Non-pigmented ciliary epithelial cell (primary cell): ENCODE measurements at places on chromosomes 2 and 18.

- DNase-seq, result no peak
Measured at GRCh38 chr2:26884486-26884885, 36.6 kb downstream of the DPYSL5 start.

GRCh38 chr2:47056374-47056773 is 98.7 kb downstream of the STPG4 start:
- DNase-seq, result no peak

DNA sequence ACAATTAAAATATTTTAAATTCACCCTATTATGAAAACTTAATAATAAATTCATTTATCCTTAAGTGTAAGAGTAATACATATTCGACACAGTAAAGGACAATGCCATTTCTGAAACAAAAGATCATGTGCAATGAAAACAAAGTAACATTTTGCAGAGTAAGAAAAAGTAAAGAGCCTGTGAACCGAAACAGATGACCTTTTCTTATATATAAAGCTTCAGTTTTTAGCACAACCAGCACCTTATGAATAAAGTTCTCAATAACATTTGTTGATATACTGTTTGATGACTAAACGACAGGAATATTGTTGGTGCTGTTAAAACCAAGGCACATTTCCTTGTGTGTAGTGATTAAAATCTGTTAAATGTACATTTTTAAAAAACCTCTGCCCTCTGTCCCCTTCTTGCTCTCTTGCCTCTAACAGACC is 1.5 kb downstream of the PELI1 start:
- DNase-seq, result no peak

DNA sequence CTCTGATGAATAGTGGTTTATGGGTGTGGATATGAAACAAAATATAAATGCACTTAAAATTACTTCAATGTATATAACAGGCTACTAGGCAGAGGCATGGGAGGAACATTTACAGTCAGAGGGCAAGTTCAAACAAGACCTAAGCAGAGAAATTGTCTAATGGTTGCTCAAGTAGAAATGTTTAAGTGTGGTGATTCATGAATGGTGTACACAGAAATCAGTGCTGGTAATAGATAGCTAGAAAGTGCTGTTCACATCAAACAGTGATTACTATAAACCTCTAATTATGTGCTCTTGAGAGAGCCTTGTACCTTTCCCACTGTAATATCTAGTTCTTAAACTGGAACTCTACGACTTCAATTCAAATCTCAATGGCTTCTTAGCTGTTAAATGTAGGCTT is 485.1 kb downstream of the NRXN1 start:
- no peak for DNase-seq

GRCh38 chr2:160963957-160964356 is 196.3 kb upstream of the TANK start:
- no peak for DNase-seq

DNA sequence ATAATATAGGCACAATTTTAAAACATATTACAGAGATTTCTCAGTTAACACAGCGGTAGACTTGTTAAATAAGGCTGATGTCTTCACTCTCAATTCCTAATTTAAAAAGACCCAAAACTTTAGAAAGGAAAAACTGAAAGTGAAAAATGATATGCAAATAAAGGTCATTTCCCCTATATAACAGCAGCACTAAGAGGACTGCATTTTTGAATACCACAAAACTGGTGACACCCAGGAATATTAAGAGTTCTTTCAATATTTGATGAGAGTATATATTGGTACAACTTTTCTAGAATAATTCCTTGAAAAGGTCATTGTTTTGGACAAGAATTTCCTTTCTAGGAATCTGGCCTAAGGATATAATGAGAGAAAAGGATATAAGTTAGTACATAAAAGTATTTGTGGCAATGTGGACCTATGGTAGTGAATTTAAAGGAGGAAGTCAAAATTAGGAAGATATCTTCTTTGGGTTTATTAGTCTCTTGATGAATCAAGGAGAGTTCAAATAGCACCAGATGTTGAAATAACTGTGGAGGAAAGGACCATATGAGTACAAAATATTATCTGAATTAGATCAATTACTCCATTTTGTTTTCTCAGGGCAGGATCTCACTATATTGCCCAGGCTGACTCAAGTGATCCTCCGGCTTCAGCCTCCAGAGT is 70.3 kb downstream of the TMEM237 start:
- no peak for DNase-seq

GRCh38 chr2:40363631-40364030 is 88.3 kb downstream of the SLC8A1 start:
- DNase-seq, result no peak

GRCh38 chr2:8649718-8650117 is 32.1 kb upstream of the ID2 start:
- no peak for DNase-seq

DNA sequence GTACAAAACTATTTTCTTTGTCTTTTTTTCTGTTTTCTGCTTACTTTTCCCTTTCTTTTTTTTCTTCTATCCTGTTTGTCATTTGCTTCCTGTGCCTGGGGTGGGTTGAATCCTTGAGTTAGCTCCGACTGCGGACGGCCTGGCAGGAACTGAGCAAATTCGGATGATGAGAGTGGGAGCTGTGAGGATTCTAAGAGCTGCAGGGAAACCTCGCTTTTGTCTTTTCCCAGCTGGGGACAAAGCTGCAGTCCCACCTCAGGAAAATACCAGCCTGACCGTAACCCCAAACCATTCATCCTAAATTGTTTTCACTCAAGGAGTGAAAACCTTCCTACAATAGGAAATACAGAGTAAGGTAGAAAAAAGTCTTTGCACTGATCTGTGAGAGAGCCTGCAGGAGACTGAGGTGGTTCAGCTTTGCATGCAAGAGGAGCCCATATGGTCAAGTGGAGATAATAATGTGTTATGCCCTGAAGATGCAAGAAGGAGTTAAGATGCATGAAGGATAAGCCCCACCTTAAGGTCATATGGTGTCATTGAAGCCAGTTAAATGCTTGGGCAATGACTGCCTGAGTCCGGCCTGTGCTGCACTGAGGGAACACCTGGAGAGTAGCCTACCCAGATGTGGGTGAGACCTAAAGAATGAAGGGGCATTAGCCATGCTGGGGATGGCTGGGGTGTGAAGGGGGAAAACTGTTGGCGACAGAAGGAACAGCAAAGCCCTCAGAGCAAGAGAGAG is 31.7 kb upstream of the ARL4C start:
- DNase-seq, result no peak

- DNase-seq, result no peak
Measured at GRCh38 chr2:240235149-240235803, 94.8 kb upstream of the OTOS start.

DNA sequence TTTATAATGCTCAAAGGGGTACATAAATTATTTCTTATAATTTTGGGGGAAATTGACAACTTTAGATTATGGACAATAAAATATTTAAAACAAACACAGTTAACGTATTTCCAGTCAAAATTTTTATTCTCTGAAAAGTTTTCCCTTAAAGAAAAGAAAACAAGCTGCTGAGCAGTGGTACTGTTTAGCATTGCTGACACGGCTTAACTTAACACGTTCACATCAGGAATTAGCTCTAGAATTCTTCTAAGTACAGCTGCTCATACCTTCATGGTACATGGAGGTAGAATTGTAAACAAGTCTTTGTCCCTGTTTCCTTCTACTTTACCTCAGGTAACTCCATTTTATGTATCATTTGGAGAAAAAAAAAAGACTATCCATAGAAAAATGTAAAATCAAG is 2.0 kb downstream of the SLC38A11 start:
- DNase-seq, result no peak

- peak; percentile 60 for DNase-seq
Measured at GRCh38 chr2:138060301-138060635, 96.0 kb downstream of the HNMT start.

- DNase-seq, result peak; percentile 65
Measured at GRCh38 chr2:100588071-100588786, 25.4 kb downstream of the PDCL3 start.

GRCh38 chr2:188277786-188278185 is 13.9 kb upstream of the GULP1 start:
- DNase-seq, result no peak

GRCh38 chr2:42168459-42169099 is 574 bp upstream of the EML4 start:
- no peak for DNase-seq

GRCh38 chr2:66001538-66001937 is 433.4 kb upstream of the MEIS1 start:
- no peak for DNase-seq

GRCh38 chr2:196853301-196854087 is 44.3 kb upstream of the C2orf66 start:
- no peak for DNase-seq

DNA sequence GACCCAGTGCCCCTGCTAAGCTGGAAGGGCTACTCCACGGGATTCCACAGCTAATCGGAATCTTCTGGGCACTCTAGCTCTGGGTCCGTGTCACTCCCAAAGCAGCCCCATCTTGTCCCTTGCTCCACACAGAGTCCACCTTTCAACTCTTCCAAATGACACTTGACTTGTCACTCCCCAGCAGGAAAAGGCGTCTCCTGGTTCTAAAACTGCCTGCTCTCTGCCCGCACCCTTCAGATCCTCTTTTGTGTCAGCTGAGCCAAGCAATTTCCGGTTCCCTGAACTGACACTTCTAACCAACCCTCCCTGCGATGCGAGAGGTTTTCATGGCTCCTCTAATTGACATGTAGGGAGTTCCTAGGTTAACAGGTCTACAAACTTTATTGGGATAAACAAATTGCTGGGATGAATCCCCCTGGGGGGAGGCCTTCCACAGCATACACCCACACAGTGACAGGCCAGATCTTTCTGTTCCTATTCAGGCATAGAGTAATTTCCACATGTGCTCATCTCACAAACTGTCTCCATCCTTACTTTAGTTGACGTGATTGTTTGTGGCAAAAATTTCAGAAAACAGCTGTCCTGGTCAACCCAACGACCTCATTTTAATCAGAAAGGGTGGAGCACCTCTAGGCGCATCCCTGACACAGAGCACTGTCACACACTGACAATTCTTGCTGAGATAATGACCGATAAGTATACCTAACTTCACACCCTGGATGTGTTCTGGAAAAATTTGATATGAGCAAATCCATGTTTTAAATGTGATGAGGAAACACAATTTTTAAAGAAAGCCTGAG is 104.9 kb downstream of the RBMS1 start:
- DNase-seq, result no peak

DNA sequence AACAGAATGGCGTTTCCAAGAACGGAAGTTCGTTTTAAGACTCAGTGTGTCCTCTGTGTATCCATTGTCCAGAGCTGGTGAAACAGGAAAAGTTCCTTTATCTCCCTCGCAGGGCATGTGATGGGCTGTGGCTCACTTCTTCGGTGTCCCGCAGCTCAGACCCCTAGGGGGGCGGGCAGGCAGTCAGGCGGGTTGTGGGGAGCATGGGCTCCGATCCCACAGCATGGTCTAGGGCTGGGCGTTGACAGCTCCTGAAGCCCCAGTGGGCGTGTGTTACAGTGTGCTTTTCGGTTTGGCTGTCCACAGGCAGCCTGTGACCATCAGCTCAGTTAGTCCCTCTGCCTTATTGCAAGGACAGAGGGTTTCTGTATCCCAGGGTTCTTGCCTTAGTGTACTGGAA is 319.6 kb downstream of the AGAP1 start:
- DNase-seq, result no peak

- no peak for DNase-seq
Measured at GRCh38 chr2:71154798-71155197, 24.4 kb downstream of the MPHOSPH10 start.

DNA sequence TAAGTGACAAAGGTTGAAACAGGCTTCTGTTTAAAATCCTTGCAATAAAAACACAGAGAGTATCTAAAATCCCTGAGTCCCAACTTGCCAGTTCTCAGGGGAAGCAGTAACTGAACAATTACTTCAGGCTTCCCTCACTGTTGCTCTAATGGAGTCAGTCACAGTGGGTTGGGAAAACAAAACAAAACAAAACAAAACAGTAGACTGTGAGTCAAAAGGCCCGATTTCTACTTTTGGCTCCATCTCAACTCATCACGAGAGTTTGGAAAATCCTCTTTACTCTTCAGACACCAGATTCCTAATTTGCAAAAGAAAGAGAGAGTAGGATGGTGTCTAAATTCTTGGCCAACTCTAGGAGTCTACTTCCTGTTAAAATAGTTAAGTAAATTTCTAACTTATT is 1.1 kb downstream of the FSHR start:
- no peak for DNase-seq

DNA sequence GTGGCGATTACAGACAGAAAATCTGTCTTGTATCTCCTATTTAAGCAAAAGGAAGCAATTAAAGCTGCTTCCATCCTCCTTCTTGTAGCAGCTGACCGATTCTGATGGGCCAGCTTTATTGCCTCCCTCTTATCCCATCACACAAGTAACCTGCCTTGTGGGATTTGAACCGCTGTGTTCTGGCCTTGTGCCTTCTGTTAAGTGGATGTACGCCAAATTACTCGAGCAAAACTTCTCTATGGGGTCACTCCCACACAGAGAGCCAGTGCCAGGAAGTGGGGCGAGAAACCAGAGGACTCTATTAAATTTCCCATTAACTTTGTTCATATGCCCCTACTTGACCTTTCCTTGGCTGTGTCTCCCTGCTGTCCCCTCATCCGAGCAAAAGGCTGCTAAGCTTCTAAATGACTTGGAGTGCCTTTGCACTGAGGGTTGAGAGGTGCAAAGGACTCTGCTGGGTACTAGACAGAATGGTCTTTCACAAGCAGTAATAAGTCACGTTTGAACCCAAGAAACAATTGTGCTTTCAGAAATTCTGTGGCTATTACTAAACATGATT is 672.5 kb downstream of the MBD2 start:
- no peak for DNase-seq

GRCh38 chr2:198913394-198914152 is 544.2 kb downstream of the SATB2 start:
- DNase-seq, result no peak

GRCh38 chr18:26546170-26546874 is 2.0 kb downstream of the KCTD1 start:
- no peak for DNase-seq

GRCh38 chr18:34976534-34976898 is 64.7 kb upstream of the MAPRE2 start:
- no peak for DNase-seq

DNA sequence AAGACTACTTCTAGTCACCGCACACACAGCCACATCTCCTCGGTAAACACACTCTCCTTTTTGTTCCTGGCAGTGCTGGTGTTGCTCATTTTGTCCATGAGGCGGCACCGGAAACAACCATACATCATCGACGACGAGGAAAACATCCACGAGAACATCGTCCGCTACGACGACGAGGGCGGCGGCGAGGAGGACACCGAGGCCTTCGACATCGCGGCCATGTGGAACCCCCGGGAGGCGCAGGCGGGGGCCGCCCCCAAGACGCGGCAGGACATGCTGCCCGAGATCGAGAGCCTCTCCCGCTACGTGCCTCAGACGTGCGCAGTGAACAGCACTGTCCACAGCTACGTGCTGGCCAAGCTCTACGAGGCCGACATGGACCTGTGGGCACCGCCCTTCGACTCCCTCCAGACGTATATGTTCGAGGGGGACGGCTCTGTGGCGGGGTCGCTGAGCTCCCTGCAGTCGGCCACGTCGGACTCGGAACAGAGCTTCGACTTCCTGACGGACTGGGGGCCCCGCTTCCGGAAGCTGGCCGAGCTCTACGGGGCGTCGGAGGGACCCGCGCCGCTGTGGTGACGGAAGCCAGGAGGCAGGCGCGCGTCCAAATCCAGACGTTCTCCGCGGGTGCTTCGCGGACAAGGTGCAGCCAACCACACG is 221.0 kb downstream of the CDH20 start:
- no peak for DNase-seq

- DNase-seq, result no peak
Measured at GRCh38 chr18:50717563-50717962, 102.3 kb downstream of the MRO start.

GRCh38 chr2:148990968-148991367 is 47.5 kb upstream of the LYPD6B start:
- DNase-seq, result no peak
